H7 (cell line): ENCODE measurements at places on chromosomes 2 and 18.
A peak's percentile ranks its signal among the peaks of the same experiment; 100 is the strongest.

DNA sequence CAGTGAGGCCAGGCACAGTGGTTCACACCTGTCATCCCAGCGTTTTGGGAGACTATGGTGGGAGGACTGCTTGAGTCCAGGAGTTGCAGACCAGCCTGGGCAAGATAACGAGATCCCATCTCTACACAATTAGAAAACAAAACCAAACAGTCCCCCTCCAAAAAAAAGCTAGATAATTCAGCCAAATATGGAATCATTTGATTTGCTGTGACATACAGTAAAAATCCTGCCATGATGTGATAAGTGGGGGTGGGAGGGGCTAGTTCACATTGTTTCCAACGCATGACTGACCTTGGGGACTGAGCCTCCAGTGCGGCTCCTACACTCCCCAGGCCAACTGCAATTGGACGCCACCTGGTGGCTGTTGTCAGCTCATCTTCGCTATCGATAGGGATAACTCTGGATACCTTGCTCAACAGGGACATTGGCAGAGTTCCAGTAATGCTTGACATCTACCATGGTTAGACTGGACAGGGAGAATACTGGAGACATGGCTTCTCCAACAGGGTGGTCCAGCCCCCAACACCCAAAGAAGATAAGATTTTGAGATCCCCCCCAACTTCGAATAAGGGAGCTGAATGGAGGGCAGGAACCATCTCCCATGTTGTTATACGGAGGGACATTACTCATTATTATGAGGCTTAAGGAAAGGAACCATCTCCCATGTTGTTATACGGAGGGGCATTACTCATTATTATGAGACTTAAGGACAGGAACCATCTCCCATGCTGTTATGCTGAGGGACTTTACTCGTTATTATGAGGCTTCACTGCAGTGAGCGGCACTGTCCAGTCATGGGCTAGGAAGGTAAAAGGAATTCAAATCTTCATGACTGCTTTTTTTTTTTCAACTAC, 135.9 kb downstream of the TGIF1 start:
- DNase-seq, result peak; percentile 65

DNA sequence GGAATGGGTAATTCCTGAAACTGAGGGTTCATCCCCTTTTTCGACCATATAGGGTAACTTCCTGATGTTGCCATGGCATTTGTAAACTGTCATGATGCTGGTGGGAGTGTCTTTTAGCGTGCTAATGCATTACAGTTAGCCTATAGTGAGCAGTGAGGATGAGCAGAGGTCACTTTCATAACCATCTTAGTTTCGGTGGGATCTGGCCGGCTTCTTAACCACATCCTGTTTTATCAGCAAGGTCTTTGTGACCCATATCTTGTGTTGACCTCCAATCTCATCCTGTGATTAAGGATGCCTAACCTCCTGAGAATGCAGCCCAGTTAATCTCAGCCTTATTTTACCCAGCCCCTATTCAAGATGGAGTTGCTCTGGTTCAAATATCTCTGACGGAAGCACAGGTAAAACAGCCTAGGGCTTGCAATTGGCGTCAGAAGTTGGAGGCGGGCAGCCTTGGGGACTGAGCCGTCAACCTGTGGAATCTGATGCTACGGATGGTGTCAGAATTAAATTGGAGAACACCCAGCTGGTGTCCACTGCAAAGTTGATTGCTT, 19.5 kb downstream of the RALBP1 start:
- no peak for DNase-seq

DNA sequence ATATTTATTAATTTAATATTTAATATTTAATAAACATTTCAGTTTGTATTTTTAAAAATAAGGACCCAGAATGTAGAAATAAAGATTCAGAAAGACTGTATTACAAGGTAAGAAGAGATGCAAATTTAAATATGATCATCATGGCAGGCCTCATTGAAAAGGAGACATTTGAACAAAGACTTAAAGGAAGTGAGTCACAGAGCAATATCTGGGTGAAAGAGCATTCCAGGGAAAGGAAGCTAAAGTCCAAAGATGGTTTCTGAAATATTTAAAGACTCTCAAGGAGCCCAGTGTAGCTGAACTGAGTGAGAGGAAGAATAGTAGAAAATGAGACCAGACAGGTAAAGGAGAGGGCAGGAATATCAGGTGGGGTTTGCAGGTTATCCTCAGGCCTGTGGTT, 5.9 kb downstream of the SCYGR4 start:
- no peak for DNase-seq

- DNase-seq, result no peak
Measured at GRCh38 chr2:70743068-70743467, 24.9 kb downstream of the ADD2 start.

GRCh38 chr2:172462373-172462848, 35.0 kb downstream of the ITGA6 start:
- DNase-seq, result no peak

DNA sequence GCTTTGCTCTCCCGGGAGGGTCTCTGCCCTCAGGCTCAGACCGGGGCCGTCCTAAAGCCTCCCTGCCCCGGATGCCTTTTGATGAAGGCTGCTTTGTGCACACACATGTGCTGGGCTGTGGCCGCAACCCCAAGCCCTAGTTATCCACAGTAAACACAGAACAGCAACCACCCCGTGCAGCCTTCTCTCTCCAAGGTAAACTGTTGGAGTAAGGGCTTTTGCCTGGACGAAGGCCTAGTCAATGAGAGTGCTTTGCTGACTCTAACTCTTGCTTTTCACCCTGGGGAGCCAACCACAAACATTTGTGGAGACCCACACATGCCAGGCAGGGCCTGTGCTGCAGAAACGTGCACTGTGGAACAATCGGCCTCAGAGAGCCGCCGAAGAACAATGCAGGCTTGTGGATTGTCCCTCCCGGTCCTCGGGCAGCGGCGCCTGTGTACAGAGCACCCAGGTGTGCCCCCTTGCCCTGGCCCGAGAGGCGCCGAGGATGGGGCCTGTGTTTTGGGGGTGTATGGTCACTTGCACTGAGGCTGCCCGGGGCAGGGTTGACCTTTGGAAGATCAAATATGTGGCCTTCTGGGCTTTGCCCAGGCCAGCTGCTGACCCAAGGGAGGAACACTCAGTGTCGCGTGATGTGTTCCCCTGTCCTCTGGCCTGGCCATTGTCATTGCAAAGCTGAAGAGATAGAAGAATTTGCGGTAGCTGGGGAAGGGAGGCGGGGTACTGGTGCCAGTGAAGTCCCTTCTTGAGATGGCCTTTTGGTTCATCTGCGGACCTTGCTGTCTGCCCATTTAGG, 37.0 kb downstream of the CTIF start:
- DNase-seq, result no peak

GRCh38 chr2:174919947-174920595, 85.1 kb downstream of the CHN1 start:
- DNase-seq, result no peak

DNA sequence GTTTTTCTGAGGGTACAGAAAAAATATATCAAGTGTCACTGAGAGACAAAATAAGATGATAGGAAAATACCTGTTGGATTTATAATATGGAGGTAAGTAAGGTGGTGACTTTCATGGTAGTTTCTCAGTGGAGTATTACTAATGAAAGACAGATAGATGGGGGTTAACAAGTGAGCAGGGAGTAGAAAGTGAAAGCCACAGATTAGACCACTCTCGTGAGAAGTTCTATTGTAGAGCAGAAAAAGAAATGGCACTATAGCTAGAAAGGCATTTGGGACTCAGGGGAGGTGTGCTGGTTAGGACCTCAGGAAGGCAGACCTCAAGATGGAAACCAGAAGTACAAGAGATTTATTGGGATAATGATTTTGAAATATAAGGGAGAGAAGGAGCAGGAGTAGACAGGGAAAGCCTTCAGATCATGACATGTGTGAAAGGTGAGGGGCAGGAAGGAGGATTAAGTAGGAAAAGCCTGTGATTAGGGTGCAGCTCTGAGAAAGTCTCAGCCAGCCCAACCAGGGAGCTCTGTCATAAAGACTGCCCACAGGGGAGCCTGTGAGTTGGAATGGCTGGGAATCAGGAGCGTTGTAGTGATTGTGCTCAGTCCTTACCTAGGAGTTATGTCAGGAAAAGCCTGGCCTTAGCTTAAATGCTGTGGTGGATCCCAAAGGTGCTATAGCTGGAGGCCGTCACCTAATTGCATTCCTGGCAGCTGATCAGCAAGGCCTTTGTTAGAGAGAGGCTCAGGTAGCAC, 198.1 kb downstream of the IKZF2 start:
- no peak for DNase-seq

DNA sequence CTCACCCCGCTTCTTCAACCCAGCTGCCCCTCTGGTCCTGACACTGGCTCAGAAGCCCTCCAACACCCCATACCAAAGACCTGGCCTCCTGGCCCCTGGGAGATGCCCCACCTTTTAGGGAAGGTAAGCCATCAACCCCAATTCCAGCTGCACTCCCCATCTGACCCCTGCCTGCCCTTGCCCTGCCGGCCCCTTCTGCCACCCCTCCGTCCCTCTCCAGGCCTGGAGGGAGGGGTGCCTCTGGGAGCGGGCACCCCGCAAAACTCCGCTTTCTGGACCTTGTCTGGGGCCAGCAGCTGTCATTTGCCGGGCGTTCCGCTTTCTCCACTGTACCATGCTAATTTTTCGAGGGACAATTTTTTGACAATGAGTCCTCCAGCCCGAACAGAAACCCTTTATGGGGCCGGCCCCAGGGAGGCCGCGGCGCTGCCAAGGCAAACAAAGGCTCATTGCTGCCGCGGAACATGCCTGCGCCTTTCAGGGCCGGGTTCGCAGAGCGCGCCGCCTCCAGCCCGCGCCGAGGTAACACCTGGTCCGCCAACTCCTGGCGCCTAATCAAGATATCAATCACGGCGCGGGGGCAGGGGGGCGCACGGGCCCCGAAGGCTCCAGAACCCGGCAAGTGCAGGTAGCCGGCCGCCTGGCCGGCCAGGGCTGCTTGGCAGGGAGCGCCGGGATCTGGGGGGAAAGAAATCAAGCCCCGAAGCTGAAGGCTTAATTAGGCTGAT, 96.0 kb downstream of the INHBB start:
- DNase-seq, result peak; percentile 92

DNA sequence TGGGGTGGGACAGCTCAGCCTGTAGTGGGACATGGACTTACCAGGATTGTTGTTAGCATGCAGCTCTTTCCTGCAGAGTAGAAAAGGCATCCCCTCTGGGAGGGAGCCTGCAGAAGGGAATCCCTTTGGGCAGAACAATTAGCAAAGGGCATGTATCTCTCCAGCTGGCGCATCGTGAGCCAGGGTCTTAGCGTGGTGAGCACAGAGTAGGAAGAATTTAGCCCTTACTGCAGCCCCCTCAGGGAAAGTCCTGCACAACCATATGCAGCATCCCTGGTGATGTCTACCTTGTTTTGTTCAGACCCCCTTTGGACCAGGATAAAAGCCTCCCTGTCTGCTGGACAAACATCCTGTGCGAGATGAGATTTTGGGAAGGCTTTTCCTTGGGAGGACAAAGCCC, 292.1 kb downstream of the SLC4A3 start:
- DNase-seq, result no peak

DNA sequence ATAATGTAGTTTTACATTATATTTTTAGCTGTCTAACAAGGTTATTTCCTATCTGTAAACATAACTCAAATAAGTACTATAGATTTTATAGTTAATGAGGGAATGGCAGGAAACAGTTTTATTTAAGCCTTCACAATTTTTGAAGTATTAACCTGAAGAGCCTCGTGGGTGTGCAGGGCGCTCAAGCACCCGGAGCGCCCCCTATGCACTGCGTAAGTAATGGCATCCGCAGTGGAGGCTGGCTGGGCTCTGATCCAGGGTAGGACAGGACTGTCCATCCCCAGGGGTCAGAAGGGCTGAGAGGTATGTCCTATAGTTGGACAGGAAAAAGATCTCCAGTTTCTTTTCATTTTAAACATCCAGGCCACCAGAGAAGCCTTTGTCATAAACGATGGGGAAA, 8.2 kb upstream of the GBX2 start:
- DNase-seq, result peak; percentile 90

- no peak for DNase-seq
Measured at GRCh38 chr2:15141211-15141610, 419.9 kb downstream of the NBAS start.

DNA sequence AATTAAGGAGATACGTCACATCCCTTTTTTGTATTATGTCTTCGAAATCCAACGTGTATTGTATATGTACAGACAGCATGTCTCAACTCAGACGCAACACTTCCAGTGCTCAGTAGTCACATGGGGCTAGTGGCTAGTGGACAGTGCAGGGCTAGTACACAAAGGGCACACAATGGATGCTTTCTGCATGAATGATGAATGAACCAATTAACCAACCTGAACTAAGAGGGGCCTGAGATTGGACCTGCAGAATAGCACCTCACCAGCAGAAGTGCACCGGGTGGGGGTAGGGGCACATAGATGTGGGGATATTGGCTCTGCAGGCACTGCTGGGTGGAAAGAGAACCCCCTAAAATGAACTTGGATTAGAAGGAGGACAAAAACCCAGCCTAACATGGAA, 20.7 kb downstream of the ST8SIA5 start:
- DNase-seq, result no peak

DNA sequence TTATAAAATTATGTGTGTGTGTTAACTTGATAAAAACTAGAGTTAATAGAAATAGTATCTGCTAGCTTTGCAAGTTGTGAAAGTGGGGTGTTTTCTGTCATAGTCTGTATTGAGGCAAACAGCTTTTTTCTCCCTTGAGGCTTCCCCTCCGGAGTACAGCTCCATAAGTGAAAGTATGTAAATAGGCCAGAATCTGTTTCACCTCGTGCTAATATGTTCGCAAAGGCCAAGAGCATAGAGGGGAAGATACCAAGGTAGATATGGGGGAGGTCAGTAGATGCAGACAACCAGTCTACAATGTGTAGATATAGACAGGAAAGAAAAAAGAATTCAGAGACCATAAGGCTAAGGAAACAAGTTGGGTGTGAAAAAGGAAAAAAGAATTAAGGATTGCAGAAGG, 72.9 kb downstream of the PTRHD1 start:
- no peak for DNase-seq

GRCh38 chr2:160257041-160257742, 57.1 kb upstream of the ITGB6 start:
- DNase-seq, result no peak

DNA sequence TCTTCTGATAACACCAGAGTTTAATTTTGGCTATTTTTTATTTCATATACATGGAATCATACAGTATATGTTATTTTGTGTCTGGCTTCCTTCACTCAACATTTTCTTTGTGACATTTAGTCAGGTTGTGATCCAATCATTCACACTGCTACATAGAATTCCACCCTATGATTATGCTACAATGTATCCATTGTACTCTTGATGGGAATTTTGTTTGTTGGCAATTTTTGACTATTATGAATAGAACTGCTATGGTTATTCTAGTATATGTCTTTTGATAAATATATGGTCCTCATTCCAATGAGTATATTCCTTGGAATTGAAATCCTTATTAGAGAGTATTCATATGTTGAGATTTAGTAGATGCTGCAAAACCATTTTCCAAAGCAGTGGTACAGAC, 936.4 kb upstream of the CHAC2 start:
- no peak for DNase-seq

GRCh38 chr18:33606621-33607020, 28.6 kb downstream of the ASXL3 start:
- no peak for DNase-seq

DNA sequence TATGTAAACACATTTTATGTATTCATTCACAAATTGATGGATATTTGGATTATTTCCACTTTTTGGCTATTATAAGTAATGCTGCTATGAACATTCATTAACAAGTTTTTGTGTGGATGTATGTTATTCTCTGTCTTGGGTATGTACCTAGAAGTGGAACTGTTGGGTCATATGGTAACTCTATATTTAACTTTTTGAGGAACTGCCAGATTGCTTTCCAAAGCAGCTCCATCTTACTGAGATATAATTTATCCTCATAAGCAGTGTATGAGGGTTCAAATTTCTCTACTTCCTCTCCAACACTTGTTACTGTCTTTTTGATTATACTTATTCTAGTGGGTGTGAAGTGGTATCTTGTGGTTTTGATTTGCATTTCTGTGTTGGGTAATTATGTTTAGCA, 7.1 kb upstream of the EML6 start:
- no peak for DNase-seq

- peak; percentile 11 for DNase-seq
Measured at GRCh38 chr2:55839182-55839819, 84.3 kb downstream of the EFEMP1 start.
